Aortic smooth muscle cell (primary cell): ENCODE measurements at places on chromosomes 4 and X. TPM values are rescaled to one million over a fixed set of nuclear protein-coding genes. Genes with fewer than 3 reads are reported as not detected.

The ARAP2 gene
- 0.06 and 0.40 TPM in 2 replicates for total RNA-seq

The CD38 gene
- under 0.01 TPM in 2 replicates for total RNA-seq

The CC2D2A gene
- total RNA-seq, result 29.5 and 30.5 TPM in 2 replicates

The PDHA2 gene
- not detected in 2 replicates for total RNA-seq

The HUWE1 gene
- total RNA-seq, result 95.3 and 99.9 TPM in 2 replicates

The RNF150 gene
- 0.13 and 0.25 TPM in 2 replicates for total RNA-seq

The FAM9B gene
- not detected in 2 replicates for total RNA-seq

The CDKL2 gene
- total RNA-seq, result 0.26 and 0.44 TPM in 2 replicates

The RS1 gene
- total RNA-seq, result not detected in 2 replicates

The FAM149A gene
- 13.9 and 17.7 TPM in 2 replicates for total RNA-seq

The CXCL1 gene
- total RNA-seq, result 1.3 and 4.5 TPM in 2 replicates

The GASK1B gene
- total RNA-seq, result 11.9 and 25.1 TPM in 2 replicates

The IL1RAPL2 gene
- total RNA-seq, result not detected in 2 replicates

The CXCL6 gene
- total RNA-seq, result 0.26 and 0.56 TPM in 2 replicates

The PCDH11X gene
- 0.19 TPM in 1 of 2 replicates, not detected in the other for total RNA-seq

The DGKK gene
- not detected in 2 replicates for total RNA-seq

The ADH1B gene
- 3,268 and 4,233 TPM in 2 replicates for total RNA-seq

The PIR gene
- 14.5 and 15.5 TPM in 2 replicates for total RNA-seq

The MAGEE2 gene
- under 0.01 TPM in 1 of 2 replicates, not detected in the other for total RNA-seq

The FRMD7 gene
- not detected in 2 replicates for total RNA-seq

The MTMR1 gene
- 10.8 and 14.4 TPM in 2 replicates for total RNA-seq

The SASH3 gene
- total RNA-seq, result not detected in 2 replicates

The TKTL2 gene
- not detected in 2 replicates for total RNA-seq

The P2RY4 gene
- total RNA-seq, result 0.19 TPM in 1 of 2 replicates, not detected in the other

The SSX3 gene
- not detected in 2 replicates for total RNA-seq

The ATP2B3 gene
- not detected in 2 replicates for total RNA-seq

The DNASE1L1 gene
- total RNA-seq, result 128 and 141 TPM in 2 replicates

The NDNF gene
- total RNA-seq, result 0.25 TPM in 1 of 2 replicates, not detected in the other

The KLHL13 gene
- 14.1 and 37.9 TPM in 2 replicates for total RNA-seq

The SLC10A4 gene
- total RNA-seq, result under 0.01 and 0.06 TPM in 2 replicates

The IGSF1 gene
- total RNA-seq, result 1.1 and 1.7 TPM in 2 replicates

The PARM1 gene
- 3.2 and 7.8 TPM in 2 replicates for total RNA-seq

The BBS7 gene
- total RNA-seq, result 19.1 and 21.4 TPM in 2 replicates

The STK32B gene
- total RNA-seq, result 4.1 and 4.6 TPM in 2 replicates

The FAM184B gene
- total RNA-seq, result not detected in 2 replicates

The TMPRSS11D gene
- not detected in 2 replicates for total RNA-seq

The NEIL3 gene
- total RNA-seq, result 5.8 and 6.6 TPM in 2 replicates

The FREM3 gene
- 0.40 and 0.44 TPM in 2 replicates for total RNA-seq

The HSFX4 gene
- not detected in 2 replicates for total RNA-seq

The USP17L29 gene
- total RNA-seq, result not detected in 2 replicates

The PLK4 gene
- total RNA-seq, result 7.0 and 15.7 TPM in 2 replicates

The ALB gene
- 0.50 TPM in 1 of 2 replicates, not detected in the other for total RNA-seq

The NALF2 gene
- not detected in 2 replicates for total RNA-seq

The MAP7D3 gene
- total RNA-seq, result 19.8 and 25.5 TPM in 2 replicates

The MTNR1A gene
- total RNA-seq, result not detected in 2 replicates

The PAGE2B gene
- not detected in 2 replicates for total RNA-seq

The UGT2A1 gene
- total RNA-seq, result under 0.01 and 0.13 TPM in 2 replicates

The UGT2B17 gene
- not detected in 2 replicates for total RNA-seq

The SRPX gene
- 65.0 and 70.6 TPM in 2 replicates for total RNA-seq

The NOP14 gene
- 18.3 and 22.9 TPM in 2 replicates for total RNA-seq
